ENCODE measurements at places on chromosomes 12 and 14.

DNA sequence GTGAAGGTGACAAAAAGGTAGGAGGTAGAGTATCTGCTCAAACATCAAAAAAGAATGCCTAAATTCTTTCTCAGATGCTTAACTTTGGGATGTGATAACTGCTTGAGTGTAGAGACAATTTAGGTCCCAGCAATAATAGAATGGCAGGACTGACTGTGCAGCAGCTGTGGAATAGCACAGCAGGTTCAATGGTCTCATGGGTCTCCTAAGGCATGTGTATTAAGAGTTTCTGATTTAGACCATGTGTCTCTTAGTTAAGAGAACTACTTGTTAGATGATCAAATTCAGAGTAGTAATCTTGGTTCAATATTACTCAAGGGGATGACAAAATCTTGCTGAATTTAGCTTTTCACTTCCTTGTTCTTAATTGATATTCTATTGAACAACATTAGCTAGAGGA lies 72.0 kb downstream of the ALX1 start:
- DNase-seq, result no peak

GRCh38 chr14:87351007-87351406 lies 642.0 kb downstream of the GALC start:
- no peak for DNase-seq

GRCh38 chr12:132657004-132657727 lies 30.0 kb downstream of the POLE start:
- DNase-seq, result no peak

DNA sequence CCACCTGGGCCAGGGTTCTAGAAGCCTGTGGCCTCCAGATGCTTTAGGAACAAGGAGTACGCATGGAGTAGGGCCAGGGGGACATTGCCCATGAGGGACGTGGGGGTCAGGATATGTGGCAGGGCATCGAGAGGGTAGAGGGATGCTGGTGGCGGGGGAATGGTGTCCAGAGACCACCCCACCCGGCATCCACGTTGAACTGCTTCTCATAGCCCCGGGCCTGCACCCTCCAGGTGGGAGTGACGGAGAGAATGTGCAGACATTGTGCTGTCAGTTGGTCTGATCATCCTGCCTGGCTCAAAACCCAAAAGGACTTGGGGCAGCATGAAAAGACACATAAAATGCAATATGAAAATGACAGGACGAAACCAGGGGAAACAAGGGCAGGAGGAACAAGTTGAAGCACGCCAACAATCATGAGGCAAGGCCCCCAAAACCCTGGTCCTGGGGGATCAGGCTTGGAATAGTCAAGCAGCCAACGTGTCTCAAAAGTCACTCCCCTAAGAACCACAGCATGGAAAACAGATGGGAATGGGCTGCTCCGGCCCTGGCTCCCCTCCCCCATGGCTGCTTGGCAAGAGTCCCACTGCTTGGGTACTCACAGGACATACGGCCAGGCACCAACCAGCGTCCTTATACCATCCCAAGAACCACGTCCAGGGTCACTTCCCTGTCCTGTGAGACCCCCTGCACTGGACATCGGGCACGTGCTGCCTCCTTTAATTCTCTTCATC lies 117.9 kb downstream of the DICER1 start:
- no peak for DNase-seq

DNA sequence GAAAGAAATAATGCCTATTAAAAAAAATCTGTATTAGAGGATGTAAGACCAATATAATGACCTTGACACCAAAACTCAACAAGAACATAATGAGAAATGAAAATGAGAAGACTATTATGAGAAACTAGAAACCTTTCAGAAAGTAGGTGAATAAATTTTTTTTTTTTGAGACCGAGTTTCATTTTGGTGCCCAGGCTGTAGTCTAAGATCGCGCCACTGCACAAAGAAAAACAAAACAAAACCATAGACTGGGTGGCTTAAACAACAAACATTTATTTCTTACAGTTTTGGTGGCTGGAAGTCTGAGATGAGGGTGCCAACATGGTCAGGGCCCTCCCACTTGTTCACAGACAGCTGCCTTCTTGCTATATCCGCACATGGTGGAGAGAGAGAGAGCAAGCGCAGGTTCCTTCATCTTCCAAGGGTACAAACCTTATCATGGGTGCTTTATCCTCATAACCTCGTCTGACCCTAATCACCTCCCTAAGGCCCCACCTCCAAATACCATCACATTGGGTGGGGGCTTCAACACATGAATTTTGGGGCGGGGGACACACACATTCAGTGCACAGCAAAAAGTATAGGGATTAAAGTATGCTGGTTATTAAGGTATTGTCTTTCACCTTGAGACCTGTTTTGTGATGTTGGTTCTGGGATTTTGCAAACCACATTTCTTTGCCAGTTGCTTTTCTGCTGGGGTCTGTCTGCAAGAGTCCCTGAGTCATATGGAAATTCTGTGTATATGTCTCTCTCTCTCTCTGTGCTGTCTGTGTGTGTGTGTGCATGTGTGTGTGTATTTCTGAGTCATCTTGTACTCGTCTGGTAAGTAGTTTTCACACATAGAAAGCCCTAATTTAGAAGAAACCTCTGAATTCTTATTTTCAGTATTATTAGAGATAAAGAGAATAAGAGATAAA lies 26.2 kb downstream of the ZCRB1 start:
- DNase-seq, result no peak

- DNase-seq, result no peak
These were observed 59.3 kb downstream of the PHETA1 start for GRCh38 chr12:111309584-111309983.

DNA sequence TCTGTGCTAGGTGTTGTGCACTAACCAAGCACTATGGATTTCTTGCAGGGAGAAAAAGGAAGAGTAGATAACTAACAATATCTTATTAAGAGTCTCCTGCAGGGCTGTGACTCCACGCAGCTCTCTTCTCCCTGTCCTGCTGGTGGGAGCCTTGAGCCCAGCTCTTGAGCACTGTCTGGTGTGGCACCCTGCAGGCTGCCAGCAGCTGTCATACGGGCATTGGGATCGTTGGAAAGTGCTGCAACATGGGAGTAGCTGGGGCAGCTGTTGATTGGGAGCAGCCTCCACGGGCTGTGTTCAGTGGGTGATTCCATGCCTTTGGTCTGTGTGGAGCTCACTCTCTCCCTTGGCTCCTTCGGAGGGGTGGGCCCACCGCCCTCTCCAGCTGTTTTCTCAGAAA lies 125.3 kb downstream of the FBXL14 start:
- DNase-seq, result no peak
